ENCODE measurements at places on chromosomes 6 and 20.

GRCh38 chr6:18515767-18516166 lies 128.6 kb downstream of the RNF144B start:
- DNase-seq = no peak

DNA sequence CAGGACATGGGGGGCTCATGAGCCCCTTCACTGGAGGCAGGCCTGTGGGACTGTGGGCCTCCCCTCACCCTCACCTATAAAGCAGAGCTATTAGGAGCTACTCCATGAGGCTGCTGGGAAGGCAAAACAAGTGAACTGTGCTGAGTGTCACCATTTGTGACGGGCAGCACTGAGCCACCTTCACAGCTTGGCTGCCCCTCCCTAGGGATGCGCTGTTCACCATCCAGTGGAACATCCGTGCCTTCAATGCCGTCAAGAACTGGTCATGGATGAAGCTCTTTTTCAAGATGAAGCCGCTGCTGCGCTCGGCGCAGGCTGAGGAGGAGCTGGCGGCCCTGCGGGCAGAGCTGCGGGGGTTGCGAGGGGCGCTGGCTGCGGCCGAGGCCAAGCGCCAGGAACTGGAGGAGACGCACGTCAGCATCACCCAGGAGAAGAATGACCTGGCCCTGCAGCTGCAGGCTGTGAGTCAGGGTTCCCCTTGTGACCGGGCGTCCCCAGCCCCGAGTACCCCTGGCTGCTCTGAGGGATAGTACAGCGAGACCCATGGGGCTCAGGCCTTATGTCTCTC lies 38.4 kb downstream of the MYH7B start:
- DNase-seq = no peak

DNA sequence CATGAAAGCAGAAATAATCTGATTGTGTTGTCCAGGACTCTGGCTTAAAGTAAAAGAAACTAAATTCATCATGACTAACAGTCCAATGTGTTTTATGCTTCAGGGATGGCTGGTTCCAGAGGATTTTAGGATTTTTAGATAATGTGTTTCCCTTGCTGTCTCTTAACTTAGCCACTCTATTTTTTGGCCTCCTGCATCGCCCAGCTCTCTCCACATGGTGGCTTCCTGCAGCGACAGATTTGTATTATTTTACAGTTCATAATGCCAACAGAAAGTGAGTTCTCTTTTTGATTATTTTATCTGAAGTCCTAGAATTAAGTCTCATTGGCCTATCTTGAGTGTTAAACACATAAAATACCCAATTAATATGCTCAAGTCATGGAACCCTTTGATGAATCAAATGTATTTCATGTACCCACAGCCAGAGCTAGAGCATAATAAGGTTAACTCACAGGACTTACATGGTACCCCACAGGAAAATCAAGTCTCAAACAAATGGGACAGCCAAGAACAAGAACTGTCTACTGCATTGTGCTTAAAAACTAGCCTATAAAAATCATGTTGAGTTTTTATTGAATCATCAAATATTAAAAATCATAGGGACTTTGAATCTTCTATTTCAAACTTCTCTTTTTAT lies 582.5 kb downstream of the DOK5 start:
- no peak for DNase-seq

DNA sequence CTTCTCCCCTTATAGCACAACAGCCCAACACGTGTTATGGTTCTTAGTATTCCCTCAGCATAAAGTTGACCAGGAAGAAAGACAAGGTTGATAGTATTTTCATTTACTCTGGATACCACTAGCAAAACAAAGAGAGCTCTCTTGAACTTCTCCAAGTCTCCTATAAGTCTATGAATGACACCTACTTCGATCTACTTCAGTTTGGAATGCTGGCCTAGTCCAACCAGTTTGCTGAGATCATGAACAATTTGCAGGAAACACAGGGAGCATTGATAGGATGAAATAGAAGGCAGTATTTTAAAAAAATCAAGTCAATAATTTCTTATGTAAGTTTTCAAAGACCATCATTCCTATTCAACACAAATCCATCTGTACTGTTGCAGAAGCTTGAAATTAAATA lies 93.6 kb downstream of the GJA10 start:
- DNase-seq = no peak

GRCh38 chr6:84892671-84893070 lies 128.3 kb upstream of the TBX18 start:
- DNase-seq = no peak

- no peak for DNase-seq
Observed at GRCh38 chr6:52984247-52984646, 10.8 kb downstream of the GSTA4 start.

- DNase-seq = no peak
Observed at GRCh38 chr6:21181866-21182265, 411.7 kb upstream of the SOX4 start.

DNA sequence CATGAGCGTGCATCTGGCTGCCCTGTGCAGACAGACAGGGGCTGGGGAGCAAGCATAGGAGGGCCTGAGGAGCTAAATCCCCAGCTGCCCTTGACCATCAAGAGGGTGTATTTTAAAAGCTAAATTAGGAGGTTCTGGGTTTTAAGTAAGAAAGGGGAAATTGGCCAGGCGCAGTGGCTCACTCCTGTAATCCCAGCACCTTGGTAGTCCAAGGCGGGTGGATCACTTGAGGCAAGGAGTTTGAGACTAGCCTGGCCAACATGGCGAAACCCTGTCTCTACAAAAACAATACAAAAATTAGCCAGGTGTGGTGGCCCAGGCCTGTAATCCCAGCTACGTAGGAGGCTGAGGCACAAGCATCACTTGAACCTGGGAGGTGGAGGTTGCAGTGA lies 27.8 kb downstream of the SERPINB6 start:
- no peak for DNase-seq

- DNase-seq = no peak
Observed at GRCh38 chr6:17405944-17406245, 12.5 kb downstream of the CAP2 start.

GRCh38 chr20:24027229-24027628 lies 38.6 kb upstream of the GGTLC1 start:
- DNase-seq = no peak

DNA sequence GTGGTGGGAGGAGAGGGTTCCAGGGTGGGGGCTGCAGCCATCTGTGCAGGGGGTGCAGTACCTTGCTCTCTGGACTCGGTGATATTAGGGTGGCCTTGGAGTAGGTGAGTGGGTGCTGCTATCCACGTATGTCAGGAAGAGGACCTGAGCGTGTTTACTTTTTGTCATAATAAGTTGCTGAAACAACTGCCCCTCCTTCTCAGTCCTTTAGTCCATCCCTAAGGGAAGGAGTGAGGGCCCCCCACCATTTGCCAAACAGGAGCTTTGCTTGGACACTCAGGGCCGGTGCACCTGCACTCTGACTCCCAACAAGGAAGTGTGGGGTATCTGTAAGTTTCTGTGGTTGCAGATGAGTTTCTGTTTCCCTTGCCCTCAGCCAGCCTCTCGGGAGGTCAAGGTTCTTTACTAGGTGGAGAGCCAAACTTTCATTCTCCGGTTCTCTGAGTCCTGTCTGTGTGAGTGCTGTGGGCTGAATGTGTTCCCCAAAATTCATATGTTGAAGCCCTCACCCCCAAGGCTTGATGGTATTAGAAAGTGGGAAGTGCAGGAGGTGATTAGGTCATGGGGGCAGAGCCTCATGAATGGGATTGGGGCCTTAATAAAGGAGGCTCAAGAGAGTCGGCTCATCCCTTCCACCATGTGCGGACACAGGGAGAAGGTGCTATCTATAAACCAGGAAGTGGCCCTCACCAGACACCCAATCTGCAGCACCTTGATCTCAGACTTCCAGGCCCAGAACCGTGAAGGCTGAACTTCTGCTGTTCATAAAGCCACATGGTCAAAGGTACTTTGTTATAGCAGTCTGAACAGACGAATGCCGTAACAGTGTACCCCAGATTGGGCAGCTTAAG lies 19.6 kb upstream of the CCR6 start:
- DNase-seq = no peak

- no peak for DNase-seq
Observed at GRCh38 chr6:37555040-37555781, 55.5 kb upstream of the CCDC167 start.

DNA sequence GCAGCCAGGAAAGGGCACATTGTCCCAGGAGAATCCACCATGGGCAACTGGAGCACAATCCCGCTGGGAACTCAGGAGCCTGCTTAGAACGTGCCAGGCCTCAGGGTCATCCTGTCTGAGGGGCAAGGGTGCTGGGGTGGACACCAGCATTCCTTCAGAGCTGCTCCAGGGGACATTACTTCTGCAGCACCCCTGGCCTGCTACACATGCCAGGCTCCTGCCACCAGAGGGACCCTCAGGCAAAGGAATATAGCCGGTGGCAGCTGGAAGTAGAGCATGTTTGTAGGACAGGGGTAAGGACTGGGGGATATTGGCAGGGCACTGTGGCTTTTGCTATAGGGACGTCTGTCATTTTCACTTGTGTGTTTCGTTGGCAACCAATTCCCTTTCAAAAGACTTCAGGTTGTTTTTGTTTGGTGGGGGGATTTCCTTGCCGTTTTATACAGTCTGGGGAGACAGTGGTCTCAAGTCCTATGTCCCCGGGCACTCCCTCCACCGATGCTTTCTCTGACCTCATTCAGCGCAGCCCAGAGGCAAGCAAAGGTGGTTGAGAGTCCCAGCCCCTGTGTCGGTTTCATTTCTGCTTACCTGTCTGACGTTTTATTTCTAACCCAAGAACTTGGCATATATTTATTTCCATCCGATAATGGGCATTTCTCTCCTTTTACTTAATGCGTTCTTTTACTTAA lies 130.8 kb downstream of the JPH2 start:
- no peak for DNase-seq

- DNase-seq = no peak
Observed at GRCh38 chr20:13610184-13610583, 28.5 kb downstream of the TASP1 start.

DNA sequence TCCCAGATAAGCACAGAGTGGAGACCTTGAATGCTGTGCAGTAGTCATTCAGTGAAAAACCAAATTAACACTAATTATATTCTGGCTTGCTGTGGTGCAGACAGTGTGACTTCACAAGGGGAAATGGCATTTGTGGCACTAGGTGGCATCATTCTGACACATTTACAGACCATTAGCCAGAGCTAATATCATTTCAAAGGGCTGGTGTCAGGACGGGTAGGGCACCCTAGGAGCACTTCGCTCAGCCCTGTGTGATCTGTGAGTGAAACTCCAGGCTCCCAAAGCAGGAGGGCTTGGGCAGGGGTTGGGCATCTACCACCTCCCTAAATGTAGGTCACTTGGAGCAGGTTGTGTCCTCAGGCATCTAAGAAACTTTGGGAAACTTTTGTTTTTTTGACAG lies 555.8 kb downstream of the PKHD1 start:
- no peak for DNase-seq

DNA sequence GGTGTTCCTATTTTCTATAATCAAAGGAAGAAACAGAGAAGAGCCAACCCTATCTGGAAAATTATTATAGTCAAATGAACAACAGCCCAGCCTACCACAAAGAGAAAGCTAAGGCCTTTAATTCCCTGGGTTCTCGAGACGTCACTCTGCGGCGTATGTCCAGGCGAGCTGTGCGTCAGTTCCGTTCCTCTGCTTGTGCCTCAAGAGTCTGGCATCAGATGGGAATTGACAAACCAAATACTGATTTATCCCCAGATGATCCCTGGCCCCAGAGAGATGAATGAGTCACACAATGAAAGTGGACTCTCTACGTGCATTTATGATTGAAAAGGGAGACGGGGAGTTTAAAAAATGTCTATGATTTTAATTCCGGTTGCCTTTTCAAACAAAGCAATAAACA lies 151.6 kb upstream of the PDE10A start:
- DNase-seq = no peak

DNA sequence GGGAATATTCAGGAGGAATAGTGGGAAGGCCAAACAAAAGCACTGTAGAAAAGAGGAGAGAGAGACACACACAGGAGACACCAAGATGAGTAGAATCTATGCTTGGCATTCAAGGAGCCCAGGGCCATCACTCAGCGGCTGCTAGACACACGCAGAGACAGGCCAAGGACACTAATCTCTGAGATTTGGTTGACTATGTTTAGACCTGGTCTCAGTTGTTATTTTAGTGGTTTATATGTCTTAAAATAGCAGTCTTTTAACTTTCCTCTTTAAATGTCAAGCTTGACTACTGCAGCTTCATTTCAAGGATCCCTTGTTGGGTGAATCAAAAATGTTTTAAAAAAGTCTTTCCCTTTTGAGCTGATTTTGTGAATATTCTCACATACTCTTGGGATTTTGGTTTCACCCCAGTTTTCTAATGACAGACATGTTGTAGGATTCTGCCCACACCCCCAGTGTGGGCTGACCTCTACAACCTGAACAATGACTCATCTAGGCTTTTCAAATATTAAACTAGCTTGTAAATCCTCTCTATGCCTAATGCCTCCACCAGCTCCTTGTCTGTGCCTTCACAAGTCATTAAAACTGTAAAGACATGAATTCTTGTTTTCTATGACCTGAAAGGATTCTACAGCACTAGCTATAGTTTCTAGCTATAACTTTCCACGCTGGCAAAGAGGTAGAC lies 142.7 kb upstream of the EXOC2 start:
- no peak for DNase-seq

DNA sequence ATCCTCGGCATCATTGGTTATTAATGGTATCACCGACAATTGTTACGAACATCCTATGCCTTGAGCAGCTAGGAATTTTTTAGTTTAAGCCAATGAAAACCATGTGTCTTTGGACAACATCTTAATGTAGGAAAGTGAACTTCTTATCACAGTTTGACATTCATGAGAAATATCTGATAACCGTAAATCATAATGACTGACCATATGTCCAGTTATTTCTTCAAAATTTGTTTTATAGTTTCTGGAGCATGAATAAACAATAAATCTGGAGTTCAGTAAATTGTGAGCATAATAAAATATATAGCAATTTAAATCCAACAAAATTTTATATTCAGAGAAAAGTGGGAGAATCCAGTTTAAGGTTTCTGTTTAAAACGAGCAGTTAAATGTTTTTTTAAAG lies 970.1 kb upstream of the ADGRB3 start:
- no peak for DNase-seq

GRCh38 chr6:64224819-64225218 lies 589.2 kb downstream of the PHF3 start:
- no peak for DNase-seq

GRCh38 chr6:148347441-148348054 lies 4.9 kb downstream of the SASH1 start:
- no peak for DNase-seq

- no peak for DNase-seq
Observed at GRCh38 chr6:134061440-134061839, 9.0 kb upstream of the SLC2A12 start.

DNA sequence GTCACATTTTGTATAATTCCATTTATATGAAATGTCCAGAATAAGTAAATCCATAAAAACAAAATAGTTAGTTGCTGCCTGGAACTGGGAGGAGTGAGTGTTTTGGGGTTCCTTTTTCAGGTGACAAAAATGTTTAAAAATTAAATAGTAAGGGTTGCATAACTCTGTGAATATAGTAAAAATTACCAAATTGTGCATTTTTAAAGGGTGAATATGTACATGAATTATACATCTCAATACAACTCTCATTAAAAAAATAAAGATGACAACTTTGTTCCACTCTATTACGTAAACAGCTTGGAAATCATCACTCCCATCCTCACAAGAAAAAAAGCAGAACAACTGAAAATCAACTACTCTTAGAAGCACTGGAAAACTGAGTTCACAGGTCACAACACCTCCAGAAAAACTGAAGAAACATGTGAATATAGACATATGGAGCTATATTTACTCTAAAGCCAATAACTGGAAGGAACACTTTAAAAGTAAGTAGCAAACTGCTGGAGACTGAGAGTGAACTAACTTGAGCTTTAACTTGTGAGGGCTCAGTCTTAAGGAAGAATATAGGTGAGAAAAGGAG lies 40.0 kb downstream of the RANBP9 start:
- no peak for DNase-seq

- no peak for DNase-seq
Observed at GRCh38 chr6:34343806-34344205, 48.7 kb downstream of the NUDT3 start.
